Forelimb muscle (tissue), 1 donor: ENCODE measurements at places on chromosomes 13 and 19. TPM values are rescaled to one million over a fixed set of nuclear protein-coding genes. Genes with fewer than 3 reads are reported as not detected.

Gene CEACAM1
- 2.6 TPM for polyA plus RNA-seq

Gene PRR19
- polyA plus RNA-seq, result 0.49 TPM

Gene PTH2
- polyA plus RNA-seq, result not detected

Gene PABPC3
- 0.25 TPM for polyA plus RNA-seq

Gene FRY
- polyA plus RNA-seq, result 53.1 TPM

Gene OR10H1
- polyA plus RNA-seq, result 0.04 TPM

Gene CACNG6
- polyA plus RNA-seq, result 27.8 TPM

Gene PLIN4
- 12.8 TPM for polyA plus RNA-seq

Gene APLP1
- polyA plus RNA-seq, result 7.1 TPM

Gene FCHO1
- 0.83 TPM for polyA plus RNA-seq

Gene PSG11
- 0.83 TPM for polyA plus RNA-seq
